ENCODE measurements at places on chromosomes 4 and X.

- DNase-seq: no peak
Measured at GRCh38 chrX:16440446-16440845, 209.5 kb upstream of the S100G start.

DNA sequence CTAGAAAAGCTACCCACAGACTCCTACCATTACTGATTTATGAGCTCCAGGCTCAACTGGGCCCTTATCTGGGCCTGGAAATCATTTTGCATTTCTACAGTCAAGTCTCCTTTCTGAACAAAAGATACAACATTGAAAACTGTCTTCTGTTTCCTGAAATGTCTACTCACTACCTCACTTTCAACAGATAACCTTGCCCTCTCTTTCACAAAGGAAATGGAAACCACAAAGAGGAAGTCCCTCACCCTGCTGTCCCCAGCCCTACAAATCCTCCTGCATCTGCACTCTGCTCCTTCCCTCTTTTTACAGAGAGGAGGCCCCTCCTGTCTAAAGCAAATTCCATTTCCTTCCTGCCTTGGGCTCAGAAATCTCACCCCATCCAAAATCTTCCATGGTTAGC, 24.8 kb upstream of the CYBB start:
- no peak for DNase-seq

- DNase-seq: no peak
Measured at GRCh38 chrX:70444946-70445656, 466 bp downstream of the DLG3 start.

DNA sequence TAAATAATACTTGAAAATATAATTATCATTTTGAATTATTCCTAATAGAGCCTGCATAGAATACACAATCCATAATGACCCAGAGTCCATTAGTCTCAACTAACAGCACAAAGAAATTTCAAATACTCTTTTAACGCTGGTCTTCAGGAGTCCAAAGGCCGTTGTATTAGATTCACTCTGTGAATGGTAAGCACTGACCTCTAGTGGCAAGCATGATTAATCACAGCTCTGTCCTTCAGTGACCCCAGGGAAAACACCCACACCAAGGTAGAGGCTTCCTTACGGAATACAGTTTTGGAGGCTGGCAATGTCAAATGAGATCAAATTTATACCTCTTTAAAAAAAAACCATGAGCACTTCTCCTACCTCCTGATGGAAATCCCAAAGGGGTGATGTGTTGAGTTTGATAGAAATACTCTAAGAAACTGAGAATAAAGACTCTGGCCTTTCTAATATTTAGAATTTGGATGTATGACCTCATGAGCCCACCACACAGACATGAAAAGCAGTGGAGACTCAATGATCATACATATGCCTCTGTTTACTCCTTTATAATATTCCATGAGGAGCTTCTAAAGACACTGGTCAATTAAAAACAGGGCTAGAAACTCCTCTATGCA, 147.2 kb upstream of the DKK2 start:
- DNase-seq: peak; percentile 74
